Bladder microvascular endothelial cell (primary cell): ENCODE measurements at places on chromosomes 2 and 18. TPM values are rescaled to one million over a fixed set of nuclear protein-coding genes. Genes with fewer than 3 reads are reported as not detected.

DSG2 gene
- 3.4 and 5.9 TPM in 2 replicates for total RNA-seq

XIRP2 gene
- total RNA-seq = 0.06 and 0.16 TPM in 2 replicates

HJURP gene
- total RNA-seq = 11.0 and 17.2 TPM in 2 replicates

ERICH2 gene
- total RNA-seq = not detected in 2 replicates

LAMA3 gene
- total RNA-seq = 12.6 TPM in 2 replicates

TBR1 gene
- under 0.01 TPM in 1 of 2 replicates, not detected in the other for total RNA-seq

IL1F10 gene
- not detected in 2 replicates for total RNA-seq

ABCG8 gene
- not detected in 2 replicates for total RNA-seq

RAB11FIP5 gene
- 31.2 and 46.3 TPM in 2 replicates for total RNA-seq

GCKR gene
- total RNA-seq = under 0.01 and 0.19 TPM in 2 replicates

CD207 gene
- 0.16 TPM in 1 of 2 replicates, not detected in the other for total RNA-seq

ALPI gene
- not detected in 2 replicates for total RNA-seq

PTRHD1 gene
- 26.3 and 37.2 TPM in 2 replicates for total RNA-seq

MORN2 gene
- total RNA-seq = 8.7 and 8.9 TPM in 2 replicates

UGT1A4 gene
- total RNA-seq = not detected in 2 replicates

ARHGAP25 gene
- 10.4 and 11.7 TPM in 2 replicates for total RNA-seq

MAPK4 gene
- total RNA-seq = not detected in 2 replicates

UGT1A10 gene
- total RNA-seq = 0.06 TPM in 1 of 2 replicates, not detected in the other

SERPINB7 gene
- 0.16 TPM in 1 of 2 replicates, not detected in the other for total RNA-seq

RUFY4 gene
- total RNA-seq = not detected in 2 replicates

ANKRD30B gene
- not detected in 2 replicates for total RNA-seq

TUBA3D gene
- not detected in 2 replicates for total RNA-seq

RNF125 gene
- 4.8 and 6.5 TPM in 2 replicates for total RNA-seq

TFCP2L1 gene
- under 0.01 TPM in 1 of 2 replicates, not detected in the other for total RNA-seq

RNPEPL1 gene
- 24.8 and 49.9 TPM in 2 replicates for total RNA-seq

SCYGR5 gene
- total RNA-seq = not detected in 2 replicates

EMILIN1 gene
- total RNA-seq = 2.3 and 49.0 TPM in 2 replicates

EFR3B gene
- 0.49 and 2.2 TPM in 2 replicates for total RNA-seq

STARD6 gene
- total RNA-seq = not detected in 2 replicates

SOX11 gene
- under 0.01 TPM in 2 replicates for total RNA-seq

NR4A2 gene
- total RNA-seq = under 0.01 and 0.13 TPM in 2 replicates

RTP5 gene
- total RNA-seq = not detected in 2 replicates

DOCK10 gene
- total RNA-seq = 1.6 and 9.0 TPM in 2 replicates

DBI gene
- total RNA-seq = 115 and 132 TPM in 2 replicates

DLGAP1 gene
- 3.7 TPM in 1 of 2 replicates, not detected in the other for total RNA-seq

SCYGR4 gene
- not detected in 2 replicates for total RNA-seq

TNS1 gene
- 15.7 and 76.7 TPM in 2 replicates for total RNA-seq

GALNT3 gene
- total RNA-seq = 0.49 TPM in 1 of 2 replicates, not detected in the other

ZNF396 gene
- total RNA-seq = 0.57 and 0.65 TPM in 2 replicates

SP140 gene
- under 0.01 TPM in 1 of 2 replicates, not detected in the other for total RNA-seq

ACOXL gene
- total RNA-seq = 0.06 TPM in 1 of 2 replicates, not detected in the other

AGXT gene
- total RNA-seq = under 0.01 TPM in 1 of 2 replicates, not detected in the other

MBD1 gene
- 41.1 and 71.3 TPM in 2 replicates for total RNA-seq

MEP1B gene
- 0.25 TPM in 1 of 2 replicates, not detected in the other for total RNA-seq
